ENCODE measurements at places on chromosomes 1 and 21. TPM values are rescaled to one million over a fixed set of nuclear protein-coding genes. Genes with fewer than 3 reads are reported as not detected.

The MPL gene
- not detected for polyA plus RNA-seq

The TPTE gene
- not detected for polyA plus RNA-seq

The LZIC gene
- polyA plus RNA-seq: 24.5 TPM

The PDC gene
- polyA plus RNA-seq: not detected

The MEX3A gene
- 4.9 TPM for polyA plus RNA-seq

The TAL1 gene
- not detected for polyA plus RNA-seq

The HORMAD1 gene
- polyA plus RNA-seq: 13.6 TPM

The RNU5D-1 gene
- polyA plus RNA-seq: not detected

The VCAM1 gene
- polyA plus RNA-seq: 0.12 TPM

The OR2T11 gene
- polyA plus RNA-seq: not detected

All from A549 (cell line).